ENCODE measurements at places on chromosomes 7 and 10.
A peak's percentile ranks its signal among the peaks of the same experiment; 100 is the strongest.

DNA sequence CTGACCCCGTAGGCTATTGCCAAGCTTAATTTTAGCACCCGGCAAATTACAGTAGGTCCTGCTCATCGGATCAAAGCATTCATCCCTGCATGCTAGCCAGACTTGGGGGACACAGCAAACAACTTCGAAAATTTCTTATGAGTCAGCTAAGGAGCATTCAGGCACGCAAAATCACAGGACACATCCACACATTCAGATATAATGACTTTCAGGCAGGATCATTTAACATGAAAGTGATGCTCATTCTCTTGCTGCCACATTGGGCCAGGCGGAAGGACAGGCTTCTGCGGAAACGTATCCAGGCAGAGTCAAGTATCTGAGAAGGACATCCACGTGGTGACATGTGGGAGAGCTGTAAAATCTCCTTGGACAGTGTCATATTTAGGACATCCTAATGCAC is 474.0 kb upstream of the NRP1 start:
- DNase-seq = peak; percentile 59

DNA sequence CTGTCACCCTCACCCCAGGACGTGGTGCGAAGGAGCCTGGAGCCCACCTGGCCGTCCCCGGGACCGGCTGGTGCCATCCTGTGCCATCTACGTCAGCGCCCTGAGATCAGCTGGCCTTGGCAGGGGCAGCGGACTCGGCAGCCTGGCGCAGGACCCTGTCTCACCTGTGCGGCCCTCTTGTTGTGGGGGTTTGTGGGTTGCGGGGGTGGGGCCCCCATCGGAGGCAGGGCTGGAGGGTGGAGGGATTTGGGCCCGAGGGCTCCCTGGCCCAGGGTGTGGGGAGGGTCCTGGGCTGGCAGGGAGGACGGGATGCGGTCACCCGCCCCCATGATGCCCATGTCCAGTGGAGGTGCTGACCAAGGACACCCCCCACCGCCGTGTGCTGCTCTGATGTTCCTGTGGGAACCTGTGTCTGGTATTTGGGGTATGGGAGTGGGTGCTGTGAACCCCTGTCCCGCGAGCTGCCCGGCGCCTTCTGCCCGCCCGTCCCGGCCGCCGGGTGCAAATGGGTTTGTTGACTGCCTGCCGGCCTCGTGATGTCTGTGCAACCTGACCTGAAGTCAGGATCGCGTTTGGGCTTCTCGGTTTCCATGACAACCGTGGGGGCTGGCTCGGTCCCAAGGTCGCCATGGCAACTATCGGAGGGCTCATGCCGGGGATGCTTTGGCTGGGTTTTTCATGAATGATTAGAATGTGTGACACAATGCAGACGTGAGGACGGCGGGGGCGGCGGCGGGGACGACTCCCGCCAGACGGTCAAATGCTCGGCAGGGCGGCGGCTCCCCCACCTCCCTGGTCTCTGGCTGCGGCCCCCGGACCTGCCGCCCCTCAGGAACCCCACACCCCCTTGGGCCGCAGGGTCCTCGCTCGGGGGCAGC is 7.3 kb downstream of the MAFK start:
- peak; percentile 92 for DNase-seq

DNA sequence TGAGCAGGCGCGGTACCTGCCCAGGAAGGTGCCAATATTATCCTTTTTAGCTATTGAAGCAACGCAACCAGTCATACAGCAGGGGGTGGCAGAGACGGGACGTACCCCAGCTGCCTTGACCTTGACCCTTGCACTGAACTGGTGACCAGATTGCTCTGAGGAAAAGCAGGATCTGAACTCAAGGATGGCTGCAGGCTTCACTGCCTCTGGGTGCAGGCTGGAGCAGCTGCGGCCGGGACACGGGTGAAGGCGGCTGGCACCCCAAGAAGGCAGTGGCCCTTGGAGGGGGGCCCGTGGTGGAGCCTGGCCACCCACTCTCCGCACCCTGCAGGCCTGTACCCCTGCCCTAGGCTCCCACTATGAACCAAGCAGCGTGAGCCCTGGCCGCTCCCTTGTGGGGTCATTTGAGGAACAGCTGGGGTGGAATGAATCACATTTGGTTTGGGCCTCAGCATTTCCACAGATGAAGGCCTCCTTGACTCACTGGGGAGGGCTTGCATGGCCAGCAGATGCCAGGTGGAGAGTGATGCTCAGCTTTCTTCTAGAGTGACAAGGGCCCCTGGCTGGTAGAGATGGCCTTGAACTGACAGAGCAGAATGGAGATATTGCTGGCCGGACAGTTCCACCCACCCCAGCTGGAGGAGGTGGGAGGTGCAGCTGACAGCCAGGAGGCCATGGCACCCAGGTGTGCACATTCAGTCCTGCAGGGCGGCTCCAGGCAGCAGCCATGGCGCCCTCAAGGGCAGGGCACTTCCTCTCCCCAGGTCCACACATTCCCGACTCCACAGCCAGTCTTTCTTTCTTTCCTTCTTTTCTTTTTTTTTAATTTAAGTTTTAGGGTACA is 218.7 kb downstream of the WDR37 start:
- no peak for DNase-seq

GRCh38 chr7:46178661-46179060 is 257.6 kb upstream of the IGFBP3 start:
- peak; percentile 80 for DNase-seq

GRCh38 chr7:53466371-53466770 is 430.9 kb downstream of the POM121L12 start:
- no peak for DNase-seq

DNA sequence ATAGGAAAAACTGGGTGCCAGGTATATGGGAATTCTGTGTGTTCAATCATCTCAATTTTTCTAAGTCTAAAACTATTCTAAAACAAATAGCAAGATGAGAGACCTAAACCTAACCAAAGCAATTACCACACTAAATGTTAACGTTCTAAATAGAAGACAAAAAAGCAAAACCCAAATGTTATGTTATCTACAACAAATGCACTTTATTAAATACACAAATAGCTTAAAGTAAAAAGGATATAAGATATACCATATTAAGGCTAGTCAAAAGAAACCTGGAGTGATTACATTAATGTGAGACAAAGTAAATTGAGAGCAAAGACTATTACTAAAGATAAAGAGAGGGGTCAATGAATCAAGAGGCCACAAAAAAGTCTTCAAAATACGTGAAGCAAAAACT is 81.4 kb downstream of the LARP4B start:
- DNase-seq = no peak

DNA sequence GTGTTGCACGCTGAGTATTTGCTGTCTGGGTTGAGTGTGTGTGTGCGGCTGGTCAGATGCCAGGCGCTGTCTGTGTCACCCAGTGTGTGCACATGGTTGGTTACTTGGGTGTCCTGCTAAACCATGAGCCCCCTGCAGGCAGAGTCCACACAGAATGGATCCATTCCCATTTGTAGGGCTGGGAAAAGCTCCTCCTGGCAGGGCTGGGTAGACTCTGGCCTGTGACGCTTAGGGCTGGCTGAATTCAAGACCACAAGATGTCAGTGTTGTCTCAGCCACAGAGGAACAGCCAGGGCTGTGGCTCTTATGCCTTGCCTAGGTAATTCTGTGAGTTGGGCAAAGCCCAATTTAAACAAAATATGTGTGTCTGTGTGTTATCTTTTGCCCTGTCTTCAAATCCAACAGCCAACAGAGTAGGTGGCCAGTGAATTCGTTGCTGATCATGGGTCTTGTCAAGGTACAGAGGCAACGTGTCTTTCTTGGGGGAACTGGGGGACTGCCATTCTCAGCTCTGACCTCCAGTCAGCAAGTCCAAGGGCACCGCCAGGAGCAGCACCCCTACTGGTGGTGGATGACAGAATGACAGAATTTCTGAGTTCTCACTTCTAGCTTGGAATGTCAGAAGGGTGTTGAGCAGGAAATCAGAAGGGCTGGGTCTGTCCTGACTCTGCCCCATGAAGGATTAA is 285.1 kb downstream of the CCSER2 start:
- peak; percentile 0 for DNase-seq

- no peak for DNase-seq
These were observed 113.2 kb upstream of the ANKRD1 start for GRCh38 chr10:91034042-91034441.

DNA sequence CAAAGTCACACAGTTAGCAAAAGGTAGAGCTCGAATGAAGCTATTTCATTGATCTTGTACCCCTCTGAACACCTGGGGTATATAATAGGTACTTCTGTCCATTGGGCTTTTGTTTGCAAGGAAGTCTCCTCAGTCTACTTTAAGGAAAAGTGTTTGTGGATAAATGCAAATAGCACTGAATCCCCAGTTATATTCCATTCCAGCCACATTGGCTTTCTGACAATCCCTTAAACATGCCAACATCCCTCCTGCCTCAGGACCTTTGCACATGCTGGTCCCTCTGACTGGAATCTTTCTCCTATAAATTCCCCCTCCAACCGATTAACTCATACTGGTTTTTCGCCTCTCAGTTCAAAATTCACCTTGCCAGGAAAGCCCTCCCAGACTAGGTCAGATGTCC is 17.1 kb downstream of the DUSP5 start:
- no peak for DNase-seq

GRCh38 chr7:71548746-71549145 is 416.8 kb downstream of the GALNT17 start:
- DNase-seq = peak; percentile 71

GRCh38 chr10:79066411-79067240 is 2.1 kb upstream of the ZMIZ1 start:
- no peak for DNase-seq

DNA sequence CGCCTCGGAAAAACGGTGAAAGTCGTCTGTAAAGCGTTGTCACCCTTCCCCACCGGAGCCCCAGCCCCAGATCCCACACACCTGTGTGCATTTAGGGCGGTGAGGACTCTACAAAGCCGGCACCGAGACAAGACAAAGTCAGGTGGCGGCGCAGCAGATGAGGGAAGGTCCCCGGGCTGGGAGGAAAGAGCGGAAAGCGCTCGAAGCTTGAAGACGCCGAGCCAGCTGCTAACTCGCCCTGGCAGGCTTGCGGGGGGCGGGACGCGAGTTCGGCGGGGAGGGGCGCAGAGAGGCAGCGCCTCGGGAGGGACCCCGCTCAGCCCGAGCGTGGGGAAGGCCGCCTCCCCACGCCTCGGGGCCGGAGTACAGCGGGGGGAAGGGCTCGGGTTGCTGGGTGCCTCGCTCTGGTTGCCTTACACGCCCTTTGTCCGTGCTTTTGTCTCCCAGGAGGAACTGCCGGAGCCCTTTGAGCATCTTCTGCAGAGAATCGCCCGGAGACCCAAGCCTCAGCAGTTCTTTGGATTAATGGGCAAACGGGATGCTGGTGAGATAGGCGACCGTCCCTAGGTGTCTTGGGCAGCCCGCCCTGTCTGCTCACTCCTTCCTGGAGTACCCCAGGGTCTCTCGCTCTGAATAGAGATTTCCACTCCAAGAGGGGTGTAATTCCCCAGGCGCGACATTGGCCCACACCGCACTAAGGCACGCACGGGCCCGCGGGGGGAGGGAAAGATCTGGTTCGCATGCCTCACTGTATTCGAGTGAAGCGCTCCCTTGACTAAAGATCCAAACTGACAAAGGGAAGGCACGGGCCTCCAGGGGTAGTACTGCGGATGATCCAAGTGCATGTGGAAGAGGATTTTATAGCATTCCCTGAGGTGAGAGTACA is 1.6 kb downstream of the TAC1 start:
- no peak for DNase-seq

GRCh38 chr10:88386204-88386788 is 196.8 kb downstream of the RNLS start:
- DNase-seq = peak; percentile 35

- DNase-seq = no peak
These were observed 40.6 kb upstream of the CXCL12 start for GRCh38 chr10:44425466-44425865.

DNA sequence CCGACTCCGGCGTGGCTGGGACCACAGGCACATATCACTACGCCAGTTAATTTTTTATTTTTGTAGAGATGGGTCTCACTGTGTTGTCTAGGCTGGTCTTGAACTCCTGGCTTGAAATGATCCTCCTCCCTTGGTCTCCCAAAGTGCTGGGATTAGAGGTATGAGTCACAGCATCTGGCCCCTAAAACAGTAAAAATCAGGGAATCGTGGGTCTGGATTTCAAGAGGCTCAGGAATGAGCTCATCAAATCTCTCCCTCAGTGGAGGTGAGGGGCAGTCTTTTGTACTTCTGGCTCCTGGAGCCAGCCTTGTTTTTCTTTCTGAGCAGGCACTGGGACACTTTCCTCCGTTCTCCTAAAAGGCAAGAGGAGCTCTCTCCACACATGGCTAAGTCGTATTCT is 32.1 kb upstream of the RHEB start:
- DNase-seq = peak; percentile 37

DNA sequence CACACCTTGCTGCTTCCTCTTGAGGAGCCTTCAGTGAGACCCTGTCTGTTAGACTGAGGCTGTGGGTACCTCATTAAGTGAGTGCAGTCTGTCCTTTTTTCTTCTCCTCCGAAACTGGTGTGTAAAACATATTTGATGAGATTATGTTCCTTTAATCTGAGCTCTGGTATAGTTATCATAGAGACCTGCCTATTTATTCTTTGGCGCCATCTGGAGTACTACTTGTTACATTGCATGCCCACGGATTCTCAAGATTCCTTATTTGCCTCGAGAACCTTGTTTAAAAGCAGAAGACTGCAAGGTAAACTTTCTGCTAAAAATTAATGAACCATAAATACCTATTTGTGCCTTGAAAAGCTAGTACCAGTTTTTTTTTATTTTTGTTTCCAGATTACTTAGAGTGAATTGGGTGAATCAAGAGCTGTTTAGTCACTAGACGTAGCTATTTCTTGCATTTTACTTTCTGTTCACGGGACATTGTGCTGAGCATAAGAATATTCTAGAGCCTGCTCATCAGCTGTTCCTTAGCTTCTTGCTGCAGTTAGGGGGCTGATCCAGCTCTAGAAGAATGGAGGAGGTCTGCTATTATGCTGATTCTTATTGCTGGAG is 16.9 kb upstream of the STMP1 start:
- peak; percentile 45 for DNase-seq

DNA sequence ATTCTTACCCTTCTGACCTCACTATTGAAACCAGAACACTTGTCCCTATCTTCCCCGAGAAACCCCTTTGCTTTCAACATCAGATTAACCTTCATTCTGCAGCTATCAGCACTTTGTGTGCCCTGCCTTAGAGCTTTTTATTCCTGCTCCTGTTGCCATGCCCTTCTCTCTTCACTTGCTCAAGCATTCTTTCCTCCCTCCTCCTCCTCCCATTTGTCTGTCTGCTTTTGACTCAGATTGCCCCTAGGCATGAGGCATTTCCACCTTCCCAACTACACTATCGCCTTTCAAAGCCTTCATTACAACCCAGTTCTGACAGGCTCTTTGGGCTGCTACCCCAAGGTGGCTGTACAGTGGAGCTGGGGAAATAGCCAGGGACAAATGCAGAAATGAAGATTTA is 143.3 kb downstream of the SLC25A13 start:
- no peak for DNase-seq

- DNase-seq = peak; percentile 97
These were observed 29.5 kb upstream of the ANKRD2 start for GRCh38 chr10:97543025-97543546.
